Adrenal gland (tissue), 19 donors: ENCODE measurements at places on chromosomes 1 and 21.

DNA sequence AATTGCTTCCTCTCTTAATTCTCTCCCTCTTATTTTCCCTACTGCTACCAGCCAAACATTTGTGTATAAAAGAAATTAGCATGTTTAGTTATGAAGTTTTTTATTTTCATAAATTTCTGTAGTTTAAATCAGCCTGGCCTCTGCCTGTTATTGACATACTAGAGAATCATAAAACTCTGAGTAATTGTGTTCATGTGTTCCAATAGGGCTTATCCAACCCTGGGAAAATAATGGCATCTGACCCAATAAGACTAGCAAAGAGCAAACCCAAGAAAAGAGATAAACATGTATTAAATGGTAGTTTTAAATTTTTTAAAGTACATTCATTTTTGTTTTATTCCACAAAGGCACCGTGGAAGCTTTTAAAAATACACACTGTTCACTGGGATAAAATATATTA lies 404.3 kb downstream of the HLX start:
- H3K36me3 ChIP-seq: no peaks in the 10 kb centered on the region
- H3K4me3 ChIP-seq: no peak overlapping the region
- H3K27ac ChIP-seq: no peak overlapping the region

DNA sequence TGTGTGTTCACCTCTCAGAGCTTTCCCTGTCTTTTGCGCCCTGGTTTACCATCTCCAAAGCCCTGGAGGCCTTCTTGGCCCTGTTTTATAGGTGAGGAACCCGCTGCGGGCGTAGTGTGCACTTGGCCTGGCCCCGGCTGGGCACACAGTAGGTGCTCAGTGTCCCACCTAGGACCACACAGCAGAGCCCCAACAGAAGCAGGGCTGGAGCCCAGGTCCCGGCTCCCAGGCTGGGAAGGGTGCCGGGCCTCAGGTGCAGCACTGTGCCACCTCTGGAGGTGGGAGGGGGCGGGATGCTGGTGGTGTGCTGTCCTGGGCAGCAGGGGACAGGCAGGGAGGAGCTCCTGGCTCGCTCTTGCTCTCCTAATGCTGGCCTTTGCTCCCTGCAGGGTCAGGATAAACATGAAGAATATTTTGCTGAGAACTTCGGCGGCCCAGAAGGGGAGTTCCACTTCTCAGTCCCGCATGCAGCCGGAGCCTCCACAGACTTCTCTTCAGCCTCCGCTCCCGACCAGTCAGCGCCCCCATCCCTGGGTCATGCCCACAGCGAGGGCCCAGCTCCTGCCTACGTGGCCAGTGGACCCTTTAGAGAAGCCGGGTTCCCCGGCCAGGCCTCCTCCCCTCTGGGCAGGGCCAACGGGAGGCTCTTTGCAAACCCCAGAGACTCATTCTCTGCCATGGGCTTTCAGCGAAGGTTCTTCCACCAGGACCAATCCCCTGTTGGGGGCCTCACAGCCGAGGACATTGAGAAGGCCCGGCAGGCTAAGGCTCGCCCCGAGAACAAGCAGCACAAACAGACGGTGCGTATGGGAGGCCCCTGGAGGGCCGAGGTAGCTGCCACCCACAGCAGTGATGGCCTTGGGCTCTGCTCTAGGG lies 24.8 kb downstream of the COQ8A start:
- peaks cover 51% of the 10 kb centered on the region for H3K36me3 ChIP-seq
- no peak overlapping the region for H3K4me3 ChIP-seq
- H3K4me1 ChIP-seq: peaks cover 24% of the 10 kb centered on the region

DNA sequence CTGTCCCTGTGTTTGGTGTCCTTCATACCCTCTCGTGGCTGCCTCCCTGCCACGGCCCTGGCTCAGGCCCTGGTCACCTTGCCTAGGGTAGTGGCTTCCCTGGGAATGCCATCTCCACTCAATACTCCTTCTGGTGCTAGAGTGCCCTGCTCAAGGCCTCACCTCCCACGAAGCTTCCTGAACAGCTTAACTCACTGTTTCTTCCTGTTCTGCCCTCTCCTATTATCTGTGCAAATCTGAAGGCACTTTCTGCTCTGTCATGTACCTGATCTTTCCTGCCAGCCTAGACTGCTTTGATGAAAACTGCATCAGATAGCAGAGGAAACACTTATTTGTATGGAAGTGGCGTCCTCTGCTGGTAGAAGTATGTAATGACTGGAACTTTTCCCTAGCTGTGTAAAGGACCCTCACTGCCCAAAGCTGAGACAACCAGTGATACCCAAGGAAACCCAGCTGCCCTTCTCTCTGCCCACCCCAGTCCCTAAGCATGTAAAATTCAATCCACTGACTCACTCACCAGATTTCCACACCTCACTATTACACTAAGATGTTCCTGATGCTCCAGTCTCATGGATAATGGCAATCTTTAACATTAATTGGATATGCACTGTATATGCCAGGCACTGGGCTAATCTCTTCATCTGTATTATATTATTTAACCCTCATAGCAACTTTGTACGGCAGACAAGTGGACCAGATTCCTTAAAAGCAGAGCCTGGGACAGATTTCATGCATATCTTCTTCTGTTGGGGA lies 36.2 kb upstream of the BTG2 start:
- no peak for DNase-seq
- no peak overlapping the region for H3K4me3 ChIP-seq
- peaks cover 4% of the 10 kb centered on the region for H3K27me3 ChIP-seq
- no peaks in the 10 kb centered on the region for H3K4me1 ChIP-seq

DNA sequence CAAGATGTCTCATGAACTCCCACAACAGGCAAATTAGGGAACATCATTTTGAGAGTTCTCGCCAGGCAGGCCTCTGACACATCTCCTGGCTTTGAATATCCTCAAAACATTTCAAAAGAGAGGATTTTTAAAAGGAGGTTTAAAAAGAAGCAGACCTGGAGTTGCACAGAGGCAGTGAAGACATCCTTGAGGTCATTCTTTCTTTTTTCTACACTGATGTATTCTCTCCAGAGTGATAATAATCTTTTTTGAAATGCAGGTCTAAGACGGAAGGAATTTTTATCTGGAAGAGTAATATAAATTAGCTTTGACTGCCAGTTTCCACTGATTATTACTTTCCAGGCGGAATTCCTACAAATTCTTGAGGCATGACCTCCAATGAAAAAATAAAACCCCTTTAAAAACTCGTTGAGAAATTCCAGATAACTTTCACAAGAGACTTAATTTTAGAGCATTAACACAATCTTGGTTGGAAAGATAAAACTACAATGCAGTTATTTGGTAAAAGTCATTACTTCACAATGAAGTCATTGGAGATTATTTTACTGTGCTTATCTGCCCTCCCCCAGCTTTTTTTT lies 125.0 kb downstream of the LYPLAL1 start:
- peaks cover 6% of the 10 kb centered on the region for H3K4me1 ChIP-seq
- no peaks in the 10 kb centered on the region for H3K36me3 ChIP-seq
- no peak overlapping the region for H3K4me3 ChIP-seq

DNA sequence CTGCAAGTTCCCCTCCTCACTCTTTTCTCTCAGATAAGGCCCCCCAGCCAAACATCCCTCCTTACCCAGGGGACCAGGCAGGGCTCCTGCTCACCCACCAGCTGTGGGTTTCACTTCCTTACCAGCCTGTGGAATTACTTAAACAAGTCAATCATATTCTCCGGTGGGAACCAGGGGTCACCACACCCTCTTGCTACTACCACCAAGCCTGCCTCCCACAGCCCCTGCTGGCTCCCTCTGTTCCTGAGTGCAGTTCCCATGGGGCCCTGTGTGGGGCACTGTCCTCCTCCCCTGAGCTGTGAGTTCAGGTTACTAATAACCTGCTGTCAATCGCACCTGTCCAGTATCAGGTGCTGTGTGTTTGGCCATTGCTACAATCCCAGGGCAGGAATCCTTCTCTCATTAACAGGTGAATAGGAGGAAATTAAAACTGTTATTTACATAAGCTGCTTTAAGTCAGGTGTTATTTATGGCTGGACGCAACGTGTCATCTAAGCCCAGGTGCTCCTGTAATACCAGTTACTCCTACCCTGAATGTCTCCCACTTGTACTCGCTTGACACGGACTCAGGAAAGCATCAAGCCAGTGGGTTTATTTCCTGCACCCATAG lies 53.1 kb upstream of the LBR start:
- DNase-seq: no peak
- H3K4me3 ChIP-seq: no peak overlapping the region
- no peak overlapping the region for H3K27ac ChIP-seq
- no peaks in the 10 kb centered on the region for H3K27me3 ChIP-seq
- no peaks in the 10 kb centered on the region for H3K4me1 ChIP-seq
